ENCODE measurements at places on chromosomes 16 and 17.

DNA sequence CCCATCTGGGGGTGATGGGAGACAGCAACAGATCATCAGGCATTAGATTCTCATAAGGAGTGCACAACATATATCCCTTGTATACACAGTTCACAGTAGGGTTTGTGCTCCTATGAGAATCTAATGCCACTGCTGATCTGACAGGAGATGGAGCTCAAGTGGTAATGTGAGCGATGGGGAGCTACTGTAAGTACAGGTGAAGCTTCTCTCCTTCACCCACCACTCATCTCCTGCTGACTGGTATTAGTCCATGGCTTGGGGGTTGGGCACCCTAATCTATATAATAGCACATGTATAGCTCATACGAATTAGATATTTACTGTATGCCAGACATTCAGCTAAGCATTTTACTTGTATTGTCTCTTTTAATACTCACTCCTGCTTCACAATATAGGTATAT lies 101.7 kb downstream of the MAP2K6 start:
- DNase-seq = no peak

- DNase-seq = no peak
These were observed 147.7 kb downstream of the SKAP1 start for GRCh38 chr17:48282303-48282702.

- peak; percentile 85 for DNase-seq
These were observed 3.0 kb upstream of the RCVRN start for GRCh38 chr17:9907883-9908648.

- peak; percentile 43 for DNase-seq
These were observed 3.1 kb downstream of the HIC1 start for GRCh38 chr17:2057760-2058585.

GRCh38 chr16:86426063-86426642 lies 84.2 kb upstream of the FOXF1 start:
- DNase-seq = no peak

- DNase-seq = no peak
These were observed 133.1 kb downstream of the ANKRD11 start for GRCh38 chr16:89357055-89357816.

- DNase-seq = peak; percentile 53
These were observed 96.0 kb downstream of the YPEL2 start for GRCh38 chr17:59427425-59427921.

DNA sequence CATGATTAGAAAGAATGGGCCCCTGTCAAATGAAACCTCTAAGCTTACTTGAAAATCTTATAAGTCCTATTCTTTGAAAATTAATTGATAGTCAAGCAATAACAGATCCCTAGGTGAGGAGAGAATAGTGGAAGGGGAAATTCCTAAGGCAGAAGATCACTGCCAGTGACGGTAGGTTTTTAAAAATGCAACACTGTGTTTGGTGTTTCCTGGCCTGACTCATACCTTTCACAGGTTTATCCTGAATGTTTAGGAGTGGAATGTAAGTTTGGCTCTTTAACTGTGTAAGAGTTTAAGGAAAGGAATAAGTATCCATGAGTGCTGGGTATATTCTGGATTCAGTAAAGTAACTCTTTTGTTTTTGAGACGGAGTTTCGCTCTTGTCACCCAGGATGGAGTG lies 23.8 kb downstream of the HAPSTR1 start:
- DNase-seq = no peak

- DNase-seq = no peak
These were observed 4.4 kb upstream of the RAB26 start for GRCh38 chr16:2143878-2144485.

DNA sequence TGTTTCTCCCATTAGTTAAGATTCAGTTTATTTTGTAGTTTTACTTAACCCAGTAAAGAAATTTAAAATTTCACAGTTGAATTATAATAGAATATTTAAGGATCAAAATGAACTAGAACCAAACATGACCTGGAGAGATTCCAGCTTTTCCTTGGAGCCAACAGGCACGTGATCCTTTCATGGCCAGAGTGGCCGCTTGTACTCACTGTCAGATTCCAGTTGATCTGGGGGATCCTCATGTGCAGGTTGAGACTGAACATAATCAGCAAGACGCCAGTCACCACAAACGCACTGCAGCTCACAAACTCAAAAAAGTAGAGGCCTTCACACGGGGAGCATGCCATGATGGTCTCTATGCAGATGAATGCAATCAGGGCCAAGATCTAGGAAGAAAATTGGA lies 31.7 kb downstream of the CMTM3 start:
- DNase-seq = no peak

GRCh38 chr16:31364421-31364820 lies 9.4 kb downstream of the ITGAX start:
- no peak for DNase-seq

DNA sequence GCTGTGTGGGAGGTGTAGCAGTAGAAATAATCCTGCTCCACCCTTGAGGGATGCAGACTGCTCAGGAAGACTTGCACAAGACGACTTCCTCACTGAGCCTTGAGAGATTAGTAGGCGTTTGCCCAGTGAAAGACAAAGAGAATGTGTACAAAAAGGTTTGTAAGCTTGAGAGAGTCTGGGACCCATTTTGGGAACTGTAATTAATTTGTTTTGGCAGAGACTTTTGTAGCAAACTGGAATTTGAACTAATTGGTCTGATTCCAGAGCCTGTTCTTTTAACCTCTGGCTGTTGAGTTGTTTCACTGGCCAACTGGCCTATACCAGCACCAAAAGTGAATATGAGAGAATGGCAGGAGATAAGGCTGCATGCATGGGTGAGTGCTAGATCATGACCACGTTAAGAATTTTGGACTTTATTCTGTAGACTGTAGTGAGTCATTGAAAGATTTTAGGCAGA lies 75.5 kb downstream of the AATF start:
- no peak for DNase-seq

DNA sequence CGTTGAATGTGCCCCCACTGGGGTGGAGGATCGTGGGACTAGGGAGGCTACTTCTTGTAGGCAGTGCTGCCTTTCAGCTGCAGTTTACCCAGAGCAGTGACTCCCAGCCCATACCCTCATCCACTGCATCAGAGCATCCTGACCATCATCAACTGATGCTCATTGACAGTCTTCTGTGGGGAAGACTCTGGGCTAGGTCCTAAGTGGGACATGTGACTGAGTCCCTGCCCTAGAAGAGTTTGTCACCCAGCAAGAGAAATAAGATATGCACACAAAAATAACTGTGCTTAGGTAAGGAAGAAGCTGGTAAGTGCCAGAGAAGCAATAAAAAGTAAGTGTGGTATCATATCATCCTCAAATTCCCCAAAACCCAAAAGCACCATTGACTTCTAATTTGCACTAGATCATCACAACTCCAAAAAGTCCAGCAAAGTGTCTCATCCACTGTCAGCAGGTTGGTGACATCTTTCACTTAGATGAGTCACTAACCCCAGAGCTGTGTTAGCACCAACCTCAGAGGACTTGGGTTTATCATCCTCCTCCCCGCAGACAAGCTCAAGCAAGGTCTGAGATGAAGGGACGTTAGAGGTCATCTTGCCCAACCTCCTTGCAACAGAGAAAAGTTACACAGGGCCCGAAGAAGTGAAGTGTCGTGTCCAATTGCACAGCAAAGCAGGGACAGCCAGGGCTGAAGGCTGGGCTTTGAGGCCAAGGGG lies 99.0 kb downstream of the CCDC182 start:
- no peak for DNase-seq

DNA sequence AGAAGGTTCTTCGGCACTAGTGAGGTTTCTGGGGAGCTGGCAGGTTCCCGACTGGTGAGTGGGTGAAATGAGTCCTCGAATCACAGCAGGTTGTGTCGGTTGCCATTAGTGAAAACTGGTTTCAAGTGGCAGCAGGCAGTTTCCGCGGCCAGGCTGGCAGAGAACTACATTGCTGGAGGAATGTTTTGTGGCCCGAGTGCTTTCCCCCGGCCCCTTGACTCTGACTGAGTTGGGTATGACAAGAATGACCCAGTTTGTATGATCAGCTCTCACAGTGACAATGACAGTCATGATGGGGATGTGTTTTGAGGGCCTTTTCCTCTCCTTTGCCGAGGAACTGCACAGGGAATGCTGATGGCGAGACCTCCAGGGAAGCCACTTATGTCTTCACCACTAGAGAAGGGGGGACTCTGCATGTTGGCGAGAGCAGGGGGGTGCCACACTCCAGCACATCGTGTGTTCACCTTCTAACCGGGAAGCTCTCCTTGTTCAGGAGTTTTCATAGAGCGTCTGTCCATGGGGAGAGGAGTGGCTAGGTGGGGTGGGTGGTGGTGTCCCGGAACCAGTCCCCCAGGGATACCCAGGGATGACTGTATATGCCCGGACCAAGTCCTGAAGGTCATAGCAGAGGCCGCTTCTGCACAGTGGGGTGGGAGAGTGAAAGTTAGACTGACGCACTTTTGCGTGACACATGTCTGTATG lies 206.0 kb upstream of the CHMP6 start:
- DNase-seq = no peak

DNA sequence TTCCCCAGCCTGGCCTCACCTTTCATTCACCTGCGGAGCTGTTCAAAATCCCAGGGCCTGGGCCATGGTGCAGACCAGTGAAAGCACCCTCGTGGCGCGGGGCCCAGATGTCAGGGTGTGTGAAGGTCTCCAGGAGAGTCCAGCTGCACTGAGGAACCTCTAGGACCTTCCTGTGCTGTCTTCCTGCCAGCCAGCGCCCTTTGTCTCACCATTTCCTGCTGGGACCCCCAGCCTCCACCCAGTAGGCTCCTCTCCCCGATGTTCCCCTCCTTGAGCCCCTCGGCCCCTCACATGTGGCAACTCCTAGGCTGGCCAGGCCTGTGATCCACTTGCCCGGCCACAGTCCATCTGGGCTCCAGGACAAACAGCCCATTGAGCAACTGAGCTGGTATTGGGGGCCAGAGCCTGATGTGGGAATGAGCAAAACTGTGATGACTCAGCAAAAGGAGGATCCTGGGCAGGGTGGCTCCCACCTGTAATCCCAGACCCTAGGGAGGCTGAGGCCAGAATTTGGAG lies 677 bp downstream of the SULT1A2 start:
- no peak for DNase-seq

DNA sequence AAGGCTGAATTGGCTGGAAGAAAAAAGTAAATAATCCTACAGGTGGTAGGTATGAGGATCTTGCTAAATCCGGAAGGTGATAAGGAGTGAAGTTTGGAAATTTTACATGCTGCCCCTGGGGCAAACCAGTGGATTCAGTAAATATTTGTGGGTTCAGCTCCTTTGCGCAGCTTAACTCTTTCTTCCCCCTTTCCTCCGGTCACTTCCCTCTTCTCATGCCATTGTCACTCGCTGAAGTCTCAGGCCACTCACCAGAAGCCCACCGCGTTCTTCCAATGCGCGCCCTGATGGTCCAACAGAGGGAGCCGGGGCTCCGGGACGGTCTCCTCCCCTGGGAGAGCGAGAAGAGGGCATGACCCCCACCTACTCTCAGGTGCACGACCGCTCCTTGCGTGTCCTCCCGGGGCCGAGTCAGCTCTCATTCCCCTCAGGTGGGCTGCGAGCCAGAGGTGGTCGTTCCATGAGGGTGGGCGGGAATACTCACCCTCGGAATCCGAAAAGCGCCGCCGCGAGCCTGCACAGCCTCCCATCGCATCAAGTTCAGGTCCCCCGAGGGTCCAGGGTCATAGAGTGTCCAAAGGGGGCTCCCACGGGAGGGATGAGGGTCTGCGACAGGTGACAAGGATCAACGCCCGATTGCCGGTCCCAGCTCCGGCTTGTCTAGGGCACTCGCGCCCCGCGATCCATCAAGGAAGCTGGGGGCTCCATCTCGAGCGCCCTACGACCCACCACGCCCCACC lies 474 bp downstream of the CLN3 start:
- peak; percentile 13 for DNase-seq

GRCh38 chr17:80645706-80646325 lies 101.2 kb downstream of the RPTOR start:
- DNase-seq = no peak

GRCh38 chr17:61567045-61567802 lies 23.8 kb downstream of the NACA2 start:
- DNase-seq = no peak

GRCh38 chr16:47983999-47984580 lies 171.7 kb downstream of the ABCC12 start:
- no peak for DNase-seq

DNA sequence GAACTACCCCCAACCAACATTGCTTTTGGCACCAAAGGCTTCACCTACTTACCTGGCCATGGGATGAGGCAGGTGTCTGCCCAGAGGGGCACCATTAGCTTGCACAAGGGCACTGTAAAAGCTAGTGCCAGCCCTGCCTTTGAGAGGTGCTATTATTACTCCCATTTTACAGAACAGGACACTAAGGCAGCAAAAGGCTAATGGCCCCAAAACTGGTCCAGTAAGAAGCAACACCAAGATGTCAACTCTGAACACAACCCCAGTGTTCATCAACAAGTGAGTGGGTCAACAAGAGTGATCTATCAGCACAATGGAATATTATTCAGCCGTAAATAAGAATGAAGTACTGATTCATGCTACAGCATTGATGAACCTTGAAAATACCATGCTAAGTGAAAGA lies 7.7 kb upstream of the USP7 start:
- no peak for DNase-seq

- DNase-seq = no peak
These were observed 1.6 kb upstream of the KREMEN2 start for GRCh38 chr16:2962334-2963073.

DNA sequence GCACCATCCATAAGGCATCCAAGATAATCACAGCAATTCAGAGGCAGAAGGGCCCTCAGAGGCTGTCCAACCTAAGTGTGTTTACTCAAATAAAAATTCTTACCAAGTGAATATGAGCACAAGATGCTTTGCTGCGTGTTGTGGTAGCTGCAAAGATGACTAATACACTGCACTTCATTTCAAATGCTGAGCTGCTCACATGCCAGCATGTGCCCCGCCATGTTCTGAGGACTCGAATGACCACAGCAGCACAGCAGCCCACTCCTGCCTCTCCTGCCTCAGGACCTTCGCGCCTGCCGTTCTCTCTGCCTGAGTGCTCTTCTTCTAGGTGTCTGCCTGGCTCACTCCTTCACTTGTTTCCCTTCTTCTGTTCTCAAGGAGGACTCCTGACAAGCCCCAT lies 19.0 kb downstream of the PIK3R5 start:
- DNase-seq = peak; percentile 1

GRCh38 chr17:27630607-27631410 lies at the start of gene LGALS9:
LGALS9 (plus strand) TSS chr17:27631188; CDS start chr17:27631266, 78 bp downstream.
- DNase-seq = peak; percentile 18

GRCh38 chr16:10577305-10578202 lies 2.8 kb downstream of the EMP2 start:
- DNase-seq = no peak

DNA sequence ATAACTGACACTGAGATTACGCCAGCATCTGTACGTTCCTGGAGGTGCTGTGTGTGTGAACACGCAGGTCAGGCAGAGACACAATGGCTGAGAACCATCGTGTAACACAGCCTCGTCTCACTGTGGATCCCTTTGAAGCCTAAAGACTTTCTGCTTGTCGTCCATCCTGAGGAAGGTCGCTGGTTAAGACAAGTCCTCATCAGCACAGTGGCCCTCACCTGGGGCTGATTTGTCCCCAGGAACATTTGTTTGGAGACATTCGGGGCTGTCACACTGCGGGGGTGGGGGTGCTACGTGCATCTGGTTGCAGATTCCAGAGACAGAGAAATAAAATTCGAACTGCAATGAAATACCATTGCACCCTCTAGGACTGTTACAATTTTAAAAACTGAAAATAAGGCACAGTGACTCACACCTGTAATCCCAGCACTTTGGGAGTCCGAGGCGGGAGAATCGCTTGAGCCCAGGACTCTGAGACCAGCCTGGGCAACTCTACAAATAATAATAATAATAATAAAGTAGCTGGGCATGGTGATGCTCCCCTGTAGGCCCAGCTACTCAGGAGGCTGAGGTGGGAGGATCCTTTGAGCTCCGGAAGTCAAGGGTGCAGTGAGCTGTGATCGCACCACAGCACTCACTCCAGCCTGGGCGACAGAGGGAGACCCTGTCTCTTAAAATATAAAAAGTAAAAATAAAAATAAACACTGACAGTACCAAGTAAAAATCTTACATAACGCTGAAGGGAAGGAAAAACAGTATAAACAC lies 112.0 kb upstream of the METRNL start:
- no peak for DNase-seq
